ENCODE measurements at places on chromosomes 11 and 22.

DNA sequence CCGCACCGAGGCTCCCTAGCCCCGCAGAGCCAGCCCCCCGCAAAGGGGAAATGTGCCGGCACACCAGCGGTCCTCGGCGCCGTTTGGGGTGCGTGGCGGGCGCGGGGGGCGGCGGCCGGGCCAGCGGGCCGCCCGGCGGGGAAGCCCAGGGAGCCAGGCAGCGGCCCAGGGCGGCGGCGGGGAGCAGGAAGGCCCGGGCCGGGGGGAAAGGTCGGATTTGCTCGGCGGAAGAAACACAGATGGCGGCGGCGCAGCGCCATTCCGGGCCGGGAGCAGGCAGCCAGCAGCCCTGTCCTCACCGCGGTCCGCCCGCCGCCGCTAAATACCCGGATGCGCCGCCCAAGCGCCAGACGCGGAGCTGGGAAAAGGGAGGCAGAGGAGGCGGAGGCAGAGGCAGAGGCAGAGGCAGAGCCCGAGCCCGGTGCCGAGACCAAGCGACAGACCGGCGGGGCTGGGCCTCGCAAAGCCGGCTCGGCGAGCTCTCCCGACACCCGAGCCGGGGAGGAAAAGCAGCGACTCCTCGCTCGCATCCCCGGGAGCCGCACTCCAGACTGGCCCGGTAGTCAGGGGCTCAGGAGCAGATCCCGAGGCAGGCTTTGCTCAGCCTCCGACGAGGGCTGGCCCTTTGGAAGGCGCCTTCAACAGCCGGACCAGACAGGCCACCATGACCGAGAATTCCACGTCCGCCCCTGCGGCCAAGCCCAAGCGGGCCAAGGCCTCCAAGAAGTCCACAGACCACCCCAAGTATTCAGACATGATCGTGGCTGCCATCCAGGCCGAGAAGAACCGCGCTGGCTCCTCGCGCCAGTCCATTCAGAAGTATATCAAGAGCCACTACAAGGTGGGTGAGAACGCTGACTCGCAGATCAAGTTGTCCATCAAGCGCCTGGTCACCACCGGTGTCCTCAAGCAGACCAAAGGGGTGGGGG, 2.6 kb upstream of the GCAT start:
- DNase-seq, result peak; percentile 87

DNA sequence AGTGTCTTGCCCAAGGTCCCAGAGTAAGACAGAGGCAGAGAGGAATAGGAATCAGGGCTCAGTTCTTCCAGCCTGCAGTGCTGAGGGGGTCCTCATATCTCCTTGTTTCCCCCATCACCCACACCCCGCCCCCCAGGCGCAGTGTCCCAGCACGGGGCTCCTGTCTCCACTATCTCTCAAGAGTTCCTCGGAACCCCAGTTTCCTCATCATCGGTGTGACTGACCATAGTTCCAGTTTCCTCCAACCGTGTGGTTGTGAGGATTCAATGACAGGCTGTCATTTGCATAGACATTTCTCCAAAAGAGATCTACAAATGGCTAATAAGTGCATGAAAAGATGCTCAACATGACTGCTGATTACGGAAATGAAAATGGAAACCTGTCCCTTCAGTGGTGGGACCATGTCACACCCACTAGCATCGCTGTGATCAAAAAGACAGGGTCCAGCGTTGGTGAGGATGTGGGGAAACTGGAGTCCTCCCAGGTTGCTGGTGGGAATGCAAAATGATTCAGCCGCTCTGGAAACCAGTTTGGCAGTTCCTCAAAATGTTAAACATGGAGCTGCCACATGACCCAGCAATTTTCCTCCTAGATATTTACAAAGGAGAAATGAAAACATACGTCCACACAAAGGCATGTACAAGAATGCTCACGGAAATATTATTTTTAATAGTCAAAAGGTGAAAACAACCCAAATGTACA, 31.8 kb upstream of the PDGFB start:
- no peak for DNase-seq

DNA sequence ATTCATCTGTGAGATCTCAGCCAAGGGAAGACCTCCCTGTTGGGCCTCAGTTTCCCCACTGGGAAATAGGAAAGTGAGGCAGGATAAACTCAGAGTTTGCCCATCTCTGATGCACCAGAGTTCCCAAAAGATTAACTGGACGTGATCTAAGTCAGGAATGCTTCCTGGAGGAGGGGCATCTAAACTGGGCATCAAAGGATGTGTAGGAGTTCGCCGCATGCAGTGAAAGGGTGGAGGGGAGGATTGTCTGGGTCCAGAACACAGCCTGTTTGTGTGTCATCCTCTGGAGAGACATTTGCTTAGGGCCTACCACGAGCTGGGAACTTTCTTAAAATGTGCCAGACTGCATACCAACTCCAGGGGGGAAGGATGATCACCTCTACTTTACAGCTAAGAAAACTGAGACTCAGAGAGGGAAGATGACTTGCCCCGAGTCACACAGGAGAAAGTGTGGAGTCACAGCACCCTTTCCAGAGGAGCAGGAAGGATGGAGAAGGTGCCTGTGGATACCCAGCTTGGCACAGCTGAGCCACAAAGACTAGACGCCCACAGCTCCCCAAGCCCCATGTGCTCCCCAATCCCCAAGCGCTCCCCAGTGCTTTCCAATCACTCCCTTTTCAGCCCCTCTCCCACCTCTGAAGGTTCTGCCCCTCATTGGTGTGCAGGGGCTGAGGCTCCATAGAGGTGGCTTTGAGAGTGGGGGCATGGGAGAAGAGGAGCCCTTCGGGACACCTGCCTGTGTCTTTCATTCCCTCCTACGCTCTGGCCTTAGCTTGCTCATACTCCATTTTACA, 50.1 kb downstream of the MN1 start:
- DNase-seq, result no peak

GRCh38 chr11:102761646-102762238, 18.7 kb downstream of the MMP10 start:
- no peak for DNase-seq

DNA sequence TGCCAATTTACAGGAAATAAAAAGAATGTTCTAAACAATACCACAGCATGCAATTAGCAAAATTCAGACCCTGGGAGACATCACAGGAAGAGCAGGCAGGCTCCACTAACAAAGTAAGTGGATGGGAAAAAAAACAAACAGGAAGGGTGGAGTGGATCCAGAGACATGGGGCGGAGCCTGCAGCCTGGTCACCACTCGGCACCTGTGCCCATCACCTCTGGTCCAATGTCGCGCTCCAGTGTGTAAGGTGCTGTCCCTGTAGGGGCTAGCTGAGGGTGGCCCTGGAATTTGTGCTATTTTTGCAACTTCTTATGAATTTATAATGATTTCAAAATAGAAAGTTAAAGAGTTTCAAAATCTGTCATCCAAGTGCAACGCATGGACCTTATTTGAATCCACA, 11.0 kb upstream of the MOB2 start:
- peak; percentile 4 for DNase-seq

All from uterus (tissue), 4 donors.